ENCODE measurements at places on chromosomes 16 and 17.

DNA sequence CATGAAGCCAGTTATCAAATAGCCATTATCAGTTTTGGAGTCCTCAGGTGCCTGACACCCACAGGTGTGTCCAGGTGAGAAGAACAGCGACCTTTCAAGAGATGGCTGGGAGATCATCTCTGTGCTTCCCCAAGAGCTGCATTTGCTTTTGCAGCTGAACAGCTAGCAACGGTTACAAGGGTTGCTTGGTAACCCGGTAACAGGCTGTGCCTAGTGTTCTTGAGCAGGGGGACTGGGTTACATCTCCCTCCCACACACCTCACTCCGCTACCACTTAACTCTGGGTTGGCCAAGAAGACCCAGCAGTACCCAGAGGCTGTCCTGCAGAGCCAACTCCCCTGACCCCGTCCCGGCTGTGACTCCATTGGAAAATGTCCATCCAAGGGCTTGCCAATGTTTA is 147.0 kb downstream of the SLC39A11 start:
- DNase-seq = no peak

DNA sequence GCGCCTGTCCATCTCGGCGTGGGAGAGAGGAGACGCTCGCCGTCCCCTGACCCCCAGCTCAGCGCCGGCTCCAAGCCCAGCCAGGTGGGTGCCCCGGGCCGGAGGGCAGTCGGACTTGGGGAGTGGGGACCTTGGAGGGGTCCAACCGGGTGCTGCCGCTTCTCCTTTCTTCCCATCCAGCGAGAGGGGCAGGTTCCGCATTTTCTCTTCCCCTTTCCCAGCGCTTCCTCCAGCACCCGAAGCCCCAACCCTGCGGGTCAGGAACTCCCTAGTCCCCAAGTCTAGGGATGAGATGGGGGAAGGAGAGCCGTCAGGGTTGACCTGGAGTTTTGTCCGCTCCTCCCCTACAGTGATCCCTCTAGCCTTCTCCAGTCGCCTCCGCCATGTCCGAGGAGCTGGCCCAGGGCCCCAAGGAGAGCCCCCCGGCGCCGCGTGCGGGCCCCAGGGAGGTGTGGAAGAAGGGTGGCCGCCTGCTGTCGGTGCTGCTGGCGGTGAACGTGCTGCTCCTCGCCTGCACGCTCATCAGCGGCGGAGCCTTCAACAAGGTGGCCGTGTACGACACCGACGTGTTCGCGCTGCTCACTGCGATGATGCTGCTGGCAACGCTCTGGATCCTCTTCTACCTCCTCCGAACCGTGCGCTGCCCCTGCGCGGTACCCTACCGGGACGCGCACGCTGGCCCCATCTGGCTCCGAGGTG is at the start of gene OTOP2:
Gene OTOP2 (plus strand): TSS at position 24 of the 699 bp plus-strand sequence. CDS start 360 bp downstream, at position 384.
- DNase-seq = no peak

DNA sequence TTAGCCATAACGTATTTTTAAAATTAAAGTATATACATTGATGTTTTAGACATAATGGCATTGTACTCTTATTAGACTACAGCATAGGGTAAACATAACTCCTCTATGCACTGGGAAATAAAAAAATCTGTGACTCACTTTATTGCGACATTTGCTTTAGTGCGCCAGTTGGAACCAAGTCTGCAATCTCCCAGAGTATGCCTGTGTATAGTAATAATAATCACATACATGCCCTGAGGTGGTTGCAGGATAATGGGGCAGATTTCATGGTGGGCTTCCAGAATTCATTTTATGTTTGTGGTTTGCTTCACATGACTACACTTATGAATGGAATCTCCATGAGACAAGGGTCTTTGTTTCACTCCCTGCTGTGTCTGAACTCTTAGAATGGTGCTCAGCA is 66.9 kb upstream of the N4BP1 start:
- no peak for DNase-seq

DNA sequence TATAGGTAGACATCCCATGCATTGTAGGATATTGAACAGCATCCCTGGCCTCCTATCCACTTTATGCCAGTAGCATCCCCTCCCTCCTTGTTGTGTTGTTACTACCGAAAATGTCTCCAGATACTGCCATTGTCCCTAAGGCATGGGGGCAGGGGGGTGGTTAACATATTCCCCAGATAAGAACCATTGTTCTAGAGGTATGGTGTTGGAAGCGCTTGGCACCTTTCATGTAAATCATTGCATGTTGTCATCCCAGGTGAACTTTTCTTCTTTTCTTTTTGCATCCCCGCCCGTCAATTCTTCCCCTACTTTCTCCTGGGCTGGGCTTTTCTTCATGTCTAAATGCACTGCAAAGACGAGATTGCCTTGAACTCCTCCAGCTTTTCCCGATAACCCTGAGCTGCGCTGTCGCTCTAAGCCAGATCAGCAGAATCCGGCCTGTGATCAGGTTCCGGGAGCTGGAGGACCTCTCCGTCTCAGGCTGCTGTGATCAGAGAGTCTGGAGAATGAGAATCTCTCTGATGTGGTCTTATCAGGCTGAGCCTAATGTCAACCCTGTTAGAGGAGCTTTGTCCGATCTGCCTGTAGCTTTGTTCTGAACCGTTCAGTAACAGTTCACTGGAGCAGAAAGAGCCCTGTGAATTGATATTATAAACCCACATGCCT is 76.2 kb downstream of the RBFOX1 start:
- no peak for DNase-seq

DNA sequence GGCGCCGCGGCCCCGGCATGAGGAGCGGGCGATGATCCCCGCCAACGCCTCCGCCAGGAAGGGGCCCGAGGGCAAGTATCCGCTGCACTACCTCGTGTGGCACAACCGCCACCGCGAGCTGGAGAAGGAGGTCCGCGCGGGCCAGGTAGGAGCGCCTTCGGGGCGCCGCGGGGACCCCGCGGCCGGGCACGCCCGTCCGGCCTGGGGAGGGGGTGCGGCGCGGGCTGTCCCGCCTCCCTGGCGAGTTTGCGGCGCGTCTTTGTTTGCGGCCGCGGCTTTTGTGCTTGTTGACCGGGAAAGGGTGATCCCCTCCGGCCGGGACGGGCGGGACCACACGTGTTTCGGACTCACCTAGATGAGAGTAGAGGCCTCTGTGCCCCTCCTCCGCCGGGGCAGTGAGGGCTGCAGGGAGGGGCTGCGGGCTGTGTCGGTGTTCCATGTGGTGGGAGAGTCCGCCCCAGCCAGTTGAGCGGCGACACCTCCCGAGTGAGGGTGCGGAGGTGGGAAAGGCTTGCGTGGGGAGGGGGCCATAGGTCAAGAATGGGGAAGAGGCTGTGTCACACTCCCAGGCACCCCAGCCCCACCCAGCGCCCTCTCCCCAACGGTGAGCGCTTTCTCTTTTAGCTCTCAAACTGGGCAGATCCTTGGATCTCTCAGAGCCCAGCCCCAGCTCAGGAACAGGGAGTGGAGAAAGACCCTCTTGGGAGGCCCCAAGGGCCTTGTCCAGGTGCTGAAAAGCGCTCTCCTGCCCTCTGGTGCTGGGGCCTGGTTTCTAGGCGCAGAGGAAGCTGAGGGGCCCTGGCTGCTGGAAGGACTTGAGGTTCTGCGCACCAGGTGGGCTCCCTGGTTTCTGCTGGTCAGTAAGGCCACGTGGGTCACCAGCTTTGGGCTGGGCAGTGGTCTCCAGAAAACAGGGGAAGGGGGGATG is 923 bp downstream of the ANKRD13B start:
- no peak for DNase-seq

Measured in stimulated activated CD4-positive, alpha-beta T cell treated with anti-CD3 and anti-CD28 coated beads, TNF-alpha, amount 100 ng/mL, for 1 hour (primary cell).